ENCODE measurements at places on chromosomes 6 and 20.

DNA sequence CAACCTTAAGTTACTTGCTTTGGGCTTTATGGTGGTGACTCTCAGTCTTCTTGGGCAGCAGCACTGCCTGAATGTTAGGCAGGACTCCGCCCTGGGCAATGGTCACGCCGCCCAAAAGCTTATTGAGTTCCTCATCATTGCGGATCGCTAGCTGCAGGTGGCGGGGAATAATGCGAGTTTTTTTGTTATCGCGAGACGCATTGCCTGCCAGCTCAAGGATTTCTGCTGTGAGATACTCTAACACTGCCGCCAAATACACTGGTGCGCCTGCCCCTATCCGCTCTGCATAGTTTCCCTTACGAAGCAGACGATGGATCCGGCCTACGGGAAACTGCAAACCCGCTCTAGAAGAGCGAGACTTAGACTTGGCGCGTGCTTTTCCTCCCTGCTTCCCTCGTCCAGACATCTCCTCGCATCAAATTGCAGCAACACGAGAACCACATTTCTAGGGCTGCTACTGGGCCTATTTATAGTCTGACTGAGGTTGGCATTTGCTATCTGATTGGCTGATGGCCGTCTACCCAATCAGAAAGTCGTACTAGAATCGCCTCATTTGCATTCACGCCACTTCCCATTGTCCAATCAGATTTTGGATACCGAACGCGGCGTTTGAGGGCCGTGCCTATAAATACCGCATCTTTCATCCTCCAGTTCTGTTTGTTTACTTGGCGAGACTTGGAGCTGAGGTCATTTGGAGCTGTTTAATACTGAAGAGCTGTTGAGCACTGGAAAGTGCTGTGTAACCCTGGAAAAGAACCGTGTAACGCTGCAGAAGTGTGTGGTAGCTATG is 28.2 kb upstream of the SLC17A4 start:
- DNase-seq: no peak

DNA sequence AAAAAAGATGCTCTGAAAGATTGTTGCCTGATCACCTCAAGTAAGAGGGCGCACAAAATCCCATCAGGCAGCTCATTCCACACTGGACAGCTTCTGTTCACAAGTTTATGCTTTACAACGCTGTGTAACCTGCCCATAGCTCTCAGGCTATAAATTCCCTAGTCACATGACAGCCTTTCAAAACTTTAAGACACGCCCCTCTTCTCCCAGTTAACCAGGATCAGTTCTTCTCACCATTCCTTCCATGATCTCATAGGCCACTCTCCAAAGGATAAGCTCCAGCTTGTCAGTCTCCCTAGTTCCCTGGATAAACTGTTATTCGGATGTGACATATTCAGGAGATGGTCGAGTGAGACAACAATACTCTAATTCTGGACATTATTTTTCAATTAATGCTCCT is 15.0 kb downstream of the ADNP start:
- no peak for DNase-seq

DNA sequence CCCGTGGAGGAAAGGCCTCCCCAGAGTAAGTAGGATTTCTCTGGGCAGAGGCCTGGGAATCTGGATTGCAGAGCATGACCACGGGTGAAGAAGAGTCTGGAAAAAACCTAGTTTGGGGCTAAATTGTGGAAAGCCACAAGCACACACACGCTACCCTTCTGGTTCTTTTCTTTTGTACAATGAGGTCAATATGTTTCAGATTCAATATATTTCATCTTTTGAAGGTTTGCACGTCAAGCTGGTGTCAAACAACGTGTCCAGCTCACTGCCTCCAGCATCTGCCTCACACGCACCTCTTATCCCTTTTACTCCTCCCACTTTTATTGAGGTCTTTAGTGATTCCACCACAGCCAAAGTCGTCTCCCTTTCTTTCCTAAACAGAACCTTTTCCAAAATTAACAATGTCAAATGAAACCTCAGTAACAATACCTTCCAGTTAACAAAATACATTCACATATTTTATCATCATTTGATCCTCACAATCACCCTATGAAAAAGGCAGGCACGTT is 773 bp upstream of the EPB41L2 start:
- DNase-seq: no peak

DNA sequence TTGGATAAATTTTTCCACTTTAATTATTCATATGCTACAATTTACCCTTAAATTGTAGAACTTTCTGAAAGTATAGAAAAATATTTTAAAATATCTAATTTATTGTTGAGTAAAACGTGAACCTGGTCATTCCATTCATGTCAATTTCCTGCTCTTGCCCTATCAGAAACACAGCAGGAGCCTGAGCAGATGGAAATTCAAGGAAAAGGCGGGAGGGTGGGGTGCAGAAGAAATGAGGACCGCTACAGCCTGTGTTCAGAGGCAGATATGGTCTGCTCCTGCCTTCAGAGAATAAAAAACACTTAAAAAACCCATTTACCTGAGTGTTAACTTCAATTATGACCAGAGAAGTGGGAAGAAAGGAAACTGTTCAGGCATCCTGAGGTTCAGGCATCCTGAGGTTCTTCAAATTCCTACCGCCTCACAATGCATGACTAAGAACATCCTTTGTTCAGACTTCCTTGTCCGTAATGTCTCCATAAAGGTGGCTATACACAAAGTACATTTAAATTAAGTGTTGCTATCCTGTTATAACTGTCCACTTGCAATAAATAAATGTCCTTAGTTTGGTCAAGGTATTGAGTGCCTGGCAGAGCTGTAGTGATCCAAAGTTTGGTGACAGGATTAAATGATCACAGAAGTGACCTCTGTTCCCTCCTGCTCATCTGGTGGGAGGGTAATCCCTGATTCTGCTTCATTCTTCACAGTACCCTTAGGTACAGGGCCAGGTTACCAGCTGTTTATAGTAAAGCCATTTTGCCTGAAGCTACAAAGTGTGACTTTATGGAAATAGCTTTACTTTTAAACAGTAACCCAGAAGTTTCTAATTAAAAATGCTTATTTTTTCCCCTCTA is 109.1 kb downstream of the MAN1A1 start:
- no peak for DNase-seq

DNA sequence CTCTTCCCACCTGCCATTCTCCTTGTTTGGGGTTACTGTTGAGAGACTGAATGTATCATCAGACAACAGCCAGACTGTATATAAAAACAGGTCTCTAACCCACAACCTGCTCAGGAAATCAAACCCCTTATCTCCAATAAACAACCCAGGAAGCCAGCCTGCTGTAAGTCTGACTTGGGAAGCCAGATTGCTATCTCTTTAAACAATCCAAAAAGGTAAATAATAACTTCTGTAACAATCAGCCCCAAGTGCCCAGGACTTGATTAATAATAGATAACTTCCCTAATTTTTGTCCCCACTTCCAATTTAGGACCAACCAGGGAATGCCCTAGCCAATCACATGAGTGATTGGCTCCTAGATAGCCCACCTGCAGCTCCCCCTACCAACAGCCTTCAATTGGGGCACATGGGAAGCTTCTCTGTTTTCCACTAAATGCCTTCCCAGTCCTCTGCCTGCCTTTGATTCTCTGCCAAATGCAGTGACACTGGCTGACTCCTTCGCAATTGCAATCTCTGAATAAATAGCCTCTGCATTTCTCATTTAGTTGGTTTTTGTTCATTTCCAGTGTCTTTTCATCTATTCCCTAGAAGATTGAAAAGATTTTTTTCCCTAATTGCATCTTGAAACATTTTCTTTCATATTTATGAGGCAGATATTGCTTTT is 117.1 kb upstream of the TAB2 start:
- no peak for DNase-seq

DNA sequence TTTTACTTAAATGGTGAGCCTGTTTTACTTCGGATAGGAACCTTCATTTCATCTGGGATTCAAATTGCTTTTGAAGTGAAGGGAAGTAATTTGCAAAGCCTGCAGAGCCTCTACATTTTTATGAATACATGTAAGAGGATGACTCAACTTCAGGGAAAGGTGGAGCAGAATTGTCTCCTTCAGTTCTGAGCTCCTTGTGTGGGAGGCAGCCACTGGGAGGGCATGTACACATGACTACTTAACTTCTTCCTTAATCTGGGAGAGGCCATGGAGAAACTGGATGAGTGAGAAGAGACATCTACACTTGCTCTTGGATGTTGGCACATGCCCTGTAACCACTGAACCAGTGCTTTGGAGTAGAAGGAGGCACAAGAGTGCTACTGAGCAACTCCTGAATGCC is 145.1 kb upstream of the NRSN1 start:
- DNase-seq: no peak

DNA sequence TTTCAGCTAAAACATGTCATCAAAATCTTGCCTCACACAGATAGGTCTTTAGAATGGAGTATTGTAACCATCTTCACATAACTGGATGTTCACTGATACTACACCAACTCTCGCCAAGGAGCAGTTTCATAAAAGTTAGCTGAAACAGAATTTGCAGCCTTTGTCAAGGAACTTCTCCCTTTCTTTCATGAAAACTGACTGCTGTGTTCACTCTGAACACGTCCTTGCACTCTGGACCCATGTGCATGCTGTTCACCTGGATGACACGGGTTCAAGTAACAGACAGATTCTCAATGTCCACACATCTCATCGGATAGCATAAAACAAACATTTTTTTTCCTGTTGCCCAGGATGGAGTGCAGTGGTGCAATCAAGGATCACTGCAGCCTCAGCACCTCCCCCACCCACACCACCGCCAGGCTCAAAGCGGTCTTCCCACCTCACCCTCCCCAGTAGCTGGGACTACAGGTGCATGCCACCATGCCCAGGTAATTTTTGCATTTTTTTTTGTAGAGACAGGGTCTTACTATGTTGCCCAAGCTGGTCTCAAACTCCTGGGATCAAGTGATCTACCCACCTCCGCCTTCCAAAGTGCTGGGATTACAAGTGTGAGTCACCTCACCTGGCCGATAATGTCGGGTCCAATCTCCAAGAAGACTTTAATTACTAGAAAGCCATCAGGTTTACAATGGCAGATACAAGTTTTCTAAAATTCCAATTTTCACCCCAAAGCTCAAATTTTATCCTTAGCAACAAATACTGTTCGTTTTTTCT is 9.4 kb downstream of the DIDO1 start:
- no peak for DNase-seq

Data from activated CD8-positive, alpha-beta memory T cell treated with anti-CD3 and anti-CD28 coated beads for 4 hours (primary cell).